ENCODE measurements at places on chromosomes 16 and 17.

GRCh38 chr17:42061646-42062487 lies 11.5 kb upstream of the C17orf113 start:
- DNase-seq: no peak

- DNase-seq: no peak
Measured at GRCh38 chr16:19499006-19499405, 22.9 kb downstream of the GDE1 start.

GRCh38 chr16:89549007-89549700 lies 11.3 kb upstream of the RPL13 start:
- DNase-seq: no peak

GRCh38 chr17:58344047-58344790 lies 7.8 kb downstream of the SUPT4H1 start:
- no peak for DNase-seq

DNA sequence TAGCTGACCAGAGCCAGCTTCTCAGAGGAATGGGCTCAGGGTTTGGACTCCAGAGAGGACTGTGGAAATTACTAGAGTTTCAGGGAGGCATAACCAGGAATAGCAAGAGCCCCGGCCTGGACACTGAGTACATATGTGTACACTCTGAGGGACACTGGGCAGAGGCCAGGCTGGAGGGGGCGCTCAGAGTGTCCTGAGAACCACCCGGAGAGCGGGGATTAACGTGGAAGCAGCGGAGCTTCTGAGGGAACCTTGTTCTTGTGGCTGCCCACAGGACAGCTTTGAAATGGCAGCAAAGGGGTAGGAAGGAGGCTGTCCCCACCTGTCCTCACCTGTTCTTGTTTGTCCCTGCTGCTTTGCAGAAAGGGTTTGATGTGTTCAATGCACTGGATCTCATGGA lies 27.8 kb downstream of the PLCD3 start:
- no peak for DNase-seq

DNA sequence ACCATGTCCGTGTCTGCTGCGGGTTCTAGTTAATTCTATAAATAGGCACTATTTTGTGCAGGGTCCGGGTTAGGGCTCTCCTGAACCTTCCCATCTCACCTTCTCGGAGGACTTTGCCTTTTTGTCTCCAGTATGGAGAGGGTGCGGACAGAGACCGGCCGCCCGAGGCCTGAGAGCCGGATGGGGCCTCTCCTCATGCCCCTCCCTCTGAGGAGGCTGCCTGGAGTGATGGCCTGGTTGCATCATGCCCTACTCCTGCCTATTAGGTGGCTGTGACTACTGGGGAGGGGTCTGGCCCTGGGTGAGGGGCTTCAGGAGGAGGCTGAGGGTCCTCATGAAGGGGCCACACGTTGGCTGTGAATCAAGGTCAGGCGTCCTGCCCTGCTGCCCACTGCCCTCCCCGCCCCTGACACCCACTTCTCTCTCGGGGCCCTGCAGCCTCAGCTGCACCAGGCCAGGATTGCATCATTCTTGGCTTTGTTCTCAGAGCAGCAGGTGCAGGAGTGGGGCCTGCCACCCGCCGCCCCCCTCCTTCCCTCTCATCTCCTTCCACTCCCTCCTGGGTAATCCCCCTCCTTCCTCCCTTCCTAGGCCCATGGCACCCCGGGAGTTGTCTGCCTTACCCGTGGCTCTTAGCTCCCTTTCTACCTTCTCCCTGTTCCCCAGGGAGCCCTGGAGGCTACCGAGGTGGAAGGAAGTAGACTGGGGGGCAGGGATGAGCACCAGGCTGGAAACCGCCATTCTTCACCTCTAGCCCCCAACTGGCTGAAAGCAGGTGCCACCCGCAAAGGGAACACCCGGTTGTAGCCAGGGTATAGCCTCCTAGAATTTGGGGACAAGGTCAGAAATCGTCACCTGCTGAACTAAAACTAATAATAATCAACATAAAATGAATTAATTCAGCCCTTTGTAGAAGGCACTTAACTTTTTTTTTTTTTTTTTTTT lies 12.7 kb upstream of the ARHGAP23 start:
- no peak for DNase-seq

DNA sequence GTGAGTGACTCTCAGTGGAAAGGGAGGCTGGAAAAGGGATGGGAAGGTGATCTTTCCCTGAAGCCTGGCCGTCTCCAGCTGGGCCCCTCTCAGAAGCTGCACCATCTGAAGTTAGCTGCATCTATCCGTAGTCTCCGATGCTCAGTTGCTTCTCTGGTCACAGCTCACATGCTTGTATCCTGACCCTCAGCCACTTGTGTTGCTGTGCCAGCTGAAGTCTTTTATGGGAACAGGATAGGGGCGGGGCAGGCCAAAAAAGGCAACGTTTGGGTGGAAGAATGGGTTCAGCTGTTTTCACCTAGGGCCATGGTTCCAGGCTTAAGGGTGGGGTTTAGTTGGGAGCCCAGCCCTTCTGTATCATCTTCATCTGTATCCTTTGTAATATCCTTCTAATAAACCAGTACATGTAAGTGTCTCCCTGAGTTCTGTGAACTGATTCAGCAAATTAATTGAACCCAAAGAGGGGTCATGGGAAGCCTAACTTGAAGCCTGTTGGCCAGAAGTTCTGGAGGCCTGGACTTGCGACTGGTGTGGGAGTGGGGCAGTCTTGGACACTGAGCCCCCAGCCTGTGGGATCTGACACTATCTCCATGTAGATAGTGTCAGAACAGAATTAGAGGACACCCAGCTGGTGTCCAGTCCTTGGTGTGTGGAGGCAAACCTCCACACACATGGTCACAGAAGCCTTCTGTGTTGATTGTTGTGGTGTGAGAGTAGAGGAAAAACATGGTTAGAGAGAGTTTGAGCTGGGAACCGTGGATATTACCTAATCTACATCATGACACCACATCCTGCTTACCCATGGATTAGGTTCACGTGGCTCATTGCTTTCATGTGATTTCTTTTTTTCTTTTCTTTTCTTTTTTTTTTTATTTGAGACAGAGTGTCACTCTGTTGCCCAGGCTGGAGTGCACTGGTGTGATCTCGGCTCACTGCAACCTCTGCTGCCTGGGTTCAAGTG lies 49.3 kb upstream of the FBXO47 start:
- DNase-seq: no peak
